Fibroblast of villous mesenchyme (primary cell): ENCODE measurements at places on chromosomes 16 and 17. TPM values are rescaled to one million over a fixed set of nuclear protein-coding genes. Genes with fewer than 3 reads are reported as not detected.

Gene ENO3
- total RNA-seq = 2.6 and 7.4 TPM in 2 replicates

DNA sequence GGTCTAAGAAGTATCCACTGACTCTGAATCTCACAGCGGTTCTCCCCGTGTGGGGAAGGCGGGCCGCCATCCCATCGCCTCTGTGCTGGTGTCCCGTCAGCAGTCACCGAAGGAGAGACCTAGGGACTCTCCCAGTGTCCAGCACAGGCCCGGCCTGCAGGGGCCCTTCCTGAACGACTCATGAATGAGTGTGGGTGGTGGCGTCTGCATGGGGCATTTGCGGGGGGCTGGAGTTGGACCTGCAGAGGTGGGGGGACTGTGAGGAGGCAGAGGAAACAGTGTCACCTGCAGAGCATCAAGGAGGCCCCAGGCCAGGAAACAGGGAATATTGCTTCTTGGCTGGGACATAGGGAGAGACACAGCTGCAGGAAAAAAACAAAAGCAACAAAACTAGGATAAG is 10.3 kb downstream of the KCNG4 start:
- DNase-seq = no peak

DNA sequence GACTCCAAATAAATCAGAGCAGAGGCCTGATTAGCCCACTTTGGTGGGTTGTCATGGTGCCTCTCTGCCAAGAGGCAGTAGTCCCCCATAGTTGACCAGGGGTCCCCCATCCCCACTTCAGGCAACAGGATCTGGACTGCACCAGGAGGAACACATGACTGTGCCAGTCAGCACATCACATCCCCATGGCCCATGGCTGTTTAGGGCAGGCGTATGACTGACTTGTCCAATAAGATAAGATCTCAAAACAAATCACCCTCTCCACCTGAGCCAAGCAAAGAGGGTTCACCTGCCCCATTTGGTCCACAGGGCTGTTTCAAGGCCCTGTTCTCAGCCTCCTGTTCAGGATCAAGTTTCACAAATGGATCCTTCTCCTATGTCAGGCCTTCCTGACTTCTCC is 93.3 kb downstream of the C16orf78 start:
- no peak for DNase-seq

Gene DPEP3
- total RNA-seq = not detected in 2 replicates

GRCh38 chr17:19672009-19672750 is 23.6 kb downstream of the ALDH3A2 start:
- peak; percentile 43 for DNase-seq

DNA sequence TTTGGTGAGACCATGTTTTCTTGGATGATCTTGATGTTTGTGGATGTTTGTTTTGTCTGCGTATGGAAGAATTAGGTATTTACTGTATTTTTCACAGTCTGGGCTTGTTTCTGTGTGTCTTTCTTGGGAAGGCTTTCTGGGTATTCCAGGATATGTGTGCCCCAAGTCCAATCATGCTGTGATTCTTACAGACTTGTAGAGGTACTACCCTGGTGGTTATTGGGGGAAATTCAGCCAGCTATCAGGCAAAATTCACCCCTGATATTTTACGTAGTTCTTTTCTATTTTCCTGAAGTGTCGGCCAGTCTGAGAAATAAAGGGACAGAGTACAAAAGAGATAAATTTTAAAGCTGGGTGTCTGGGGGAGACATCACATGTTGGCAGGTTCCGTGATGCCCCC is 33.4 kb upstream of the ARL4D start:
- DNase-seq = no peak

Gene YBX2
- not detected in 2 replicates for total RNA-seq

Gene DOC2A
- total RNA-seq = under 0.01 and 0.32 TPM in 2 replicates

DNA sequence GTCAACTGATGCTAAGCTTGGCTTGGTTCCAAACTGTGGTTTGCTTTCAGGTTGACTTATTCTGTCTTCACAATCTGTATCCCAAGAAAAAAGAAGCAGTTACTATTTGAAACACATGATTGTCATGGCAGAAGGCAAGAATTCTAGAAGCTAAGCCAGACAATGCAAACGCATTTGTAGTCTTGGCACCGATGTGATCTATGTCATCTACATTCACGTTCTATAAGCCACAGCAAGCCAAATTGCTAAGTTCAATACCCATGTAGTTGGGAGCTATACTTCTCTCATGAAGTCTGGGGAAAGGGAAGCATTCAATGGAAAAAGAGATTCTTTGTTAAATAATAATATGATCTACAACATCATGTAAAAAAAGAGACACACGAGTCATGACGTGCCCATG is 18.3 kb upstream of the KIF2B start:
- no peak for DNase-seq

DNA sequence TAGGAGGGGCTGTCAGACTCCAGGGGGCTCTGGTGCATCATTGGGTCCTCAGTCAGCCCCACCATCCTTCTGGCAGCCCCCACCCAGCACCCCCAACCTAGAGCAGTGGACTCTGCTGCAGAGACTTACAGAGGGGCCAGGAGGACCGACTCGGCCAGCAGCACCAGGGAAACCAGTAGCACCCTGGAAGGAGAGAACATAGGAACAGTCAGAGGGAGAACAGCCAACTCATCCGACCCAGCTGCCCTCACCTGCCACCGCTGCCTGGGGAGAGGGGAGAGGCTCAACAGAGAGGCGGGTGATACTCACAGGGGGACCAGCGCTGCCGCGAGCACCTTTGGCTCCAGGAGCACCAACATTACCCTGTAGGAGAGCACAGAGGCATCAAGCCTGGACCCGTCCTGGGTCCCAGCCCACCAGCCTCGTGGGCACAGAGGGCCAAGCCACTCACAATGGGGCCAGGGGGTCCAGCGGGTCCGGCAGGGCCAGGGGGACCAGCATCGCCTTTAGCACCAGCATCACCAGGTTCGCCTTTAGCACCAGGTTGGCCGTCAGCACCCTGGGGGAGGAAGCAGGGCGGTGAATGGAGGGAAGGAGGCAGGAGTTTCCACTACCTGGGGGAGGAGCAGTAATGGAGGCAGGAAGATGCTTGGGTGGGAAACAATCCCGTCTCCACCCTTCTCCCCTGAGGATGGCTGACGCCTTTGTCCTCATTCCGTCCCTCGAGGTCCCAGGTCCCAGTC is 11.7 kb downstream of the COL1A1 start:
- DNase-seq = no peak

- DNase-seq = no peak
Measured at GRCh38 chr16:58087209-58087913, 41.8 kb downstream of the CFAP20 start.

DNA sequence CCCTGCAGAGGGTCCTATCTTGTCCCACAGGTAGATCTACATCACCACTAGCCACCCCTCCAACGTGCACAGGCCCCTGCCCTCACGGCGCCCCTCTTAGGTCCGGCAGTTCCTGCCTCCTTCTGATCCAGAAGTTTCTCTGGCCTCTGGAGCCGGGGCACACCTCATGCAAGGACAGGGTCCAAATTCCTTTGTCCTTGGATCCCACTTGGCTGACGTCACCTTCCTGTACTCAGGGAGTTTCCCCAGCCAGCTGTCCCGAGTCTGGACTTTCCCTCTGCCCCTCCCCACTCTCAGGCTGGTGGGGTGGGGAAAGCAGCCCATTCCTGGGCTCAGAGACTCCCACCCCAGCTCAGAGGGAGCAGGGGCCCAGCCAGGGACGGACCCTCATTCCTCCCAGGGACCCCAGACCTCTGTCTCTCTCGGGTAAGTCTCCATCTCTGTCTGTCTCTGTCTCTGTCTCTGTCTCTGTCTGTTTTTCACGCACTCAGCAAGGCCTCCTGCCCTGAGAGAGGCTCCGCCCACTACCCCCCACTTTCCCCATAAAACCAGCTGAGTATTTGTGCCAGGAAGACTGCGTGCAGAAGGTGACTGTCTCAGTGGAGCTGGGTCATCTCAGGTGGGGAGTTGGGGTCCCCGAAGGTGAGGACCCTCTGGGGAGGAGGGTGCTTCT is at the start of gene IL32:
IL32 (plus strand) TSS at position 572 of the 673 bp plus-strand sequence. CDS start 172 bp downstream, outside the sequence.
- peak; percentile 78 for DNase-seq

Gene PRSS36
- total RNA-seq = under 0.01 and 0.32 TPM in 2 replicates

Gene TPSAB1
- not detected in 2 replicates for total RNA-seq

Gene CDIP1
- 10.6 and 16.8 TPM in 2 replicates for total RNA-seq

DNA sequence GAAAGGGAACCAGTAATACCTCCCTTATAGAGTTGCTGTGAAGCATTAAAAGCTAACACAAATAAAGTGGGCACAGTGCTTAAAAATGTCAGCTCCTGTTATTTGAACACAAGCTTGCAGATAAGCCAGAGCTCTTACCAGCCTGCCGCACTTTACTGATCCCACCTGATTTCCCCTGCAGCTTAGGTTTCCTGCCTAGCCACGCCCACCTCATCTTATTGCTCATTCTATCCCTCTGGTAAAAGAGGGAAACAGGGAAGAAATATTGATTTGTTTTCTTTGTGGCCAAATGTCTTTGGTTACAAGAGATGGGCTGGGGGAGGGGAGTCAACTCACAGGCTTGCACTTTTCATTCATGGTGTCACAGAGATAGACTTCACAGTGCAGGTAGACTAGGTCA is 9.6 kb upstream of the GP2 start:
- DNase-seq = no peak

GRCh38 chr16:892536-893255 is 78.1 kb downstream of the LMF1 start:
- no peak for DNase-seq

Gene TP53TG3C
- 0.43 TPM in 1 of 2 replicates, not detected in the other for total RNA-seq

Gene GCGR
- total RNA-seq = not detected in 2 replicates

- no peak for DNase-seq
Measured at GRCh38 chr16:76108460-76108859, 168.7 kb upstream of the CNTNAP4 start.

Gene AP2B1
- total RNA-seq = 86.7 and 97.6 TPM in 2 replicates

DNA sequence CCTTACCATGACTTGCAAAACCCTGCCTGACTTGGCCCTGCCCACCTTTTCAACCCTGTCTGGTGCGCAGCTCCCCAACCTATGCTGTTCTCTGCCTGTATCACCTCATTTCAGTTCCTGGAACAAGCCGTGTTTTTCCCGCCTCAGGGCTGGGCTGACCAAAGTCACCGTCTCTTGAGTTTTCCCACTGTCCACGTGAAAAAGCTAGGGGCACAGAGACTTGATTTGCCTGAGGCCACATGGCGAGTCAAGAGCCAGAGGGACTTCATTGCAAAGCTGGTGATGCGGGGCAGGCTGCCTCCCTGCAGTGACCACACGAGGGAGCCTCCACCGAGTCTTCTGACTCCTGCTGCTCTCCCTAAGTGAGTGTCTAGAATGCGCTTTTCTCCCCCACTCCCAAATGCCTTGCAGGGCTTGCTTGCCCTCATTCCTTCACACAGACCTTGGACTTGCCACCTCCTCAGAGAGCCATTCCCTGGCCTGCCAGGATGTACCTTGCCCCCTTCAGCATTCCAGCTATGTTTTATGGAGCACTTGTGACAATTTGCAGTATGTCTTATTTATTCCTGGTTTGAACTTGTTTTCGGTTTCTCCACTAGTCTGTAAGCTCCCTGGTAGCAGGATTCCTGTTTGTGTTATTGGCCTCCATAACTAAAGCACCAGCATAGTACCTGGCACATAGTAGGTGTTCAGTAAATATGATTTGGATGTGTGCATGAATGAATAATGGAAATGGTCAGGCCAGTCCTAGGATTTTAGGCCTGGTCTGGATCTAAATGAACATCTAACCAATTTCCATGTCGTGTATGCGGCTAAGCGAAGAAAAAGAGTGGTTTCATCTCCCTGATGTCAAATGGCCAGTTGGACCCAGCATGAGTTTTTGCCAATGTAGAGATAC is 252.3 kb downstream of the SNX29 start:
- DNase-seq = peak; percentile 59

Gene GALR2
- total RNA-seq = under 0.01 TPM in 1 of 2 replicates, not detected in the other

Gene ZNF629
- 19.4 and 21.6 TPM in 2 replicates for total RNA-seq

GRCh38 chr17:8147805-8148404 is 4.3 kb downstream of the PER1 start:
- no peak for DNase-seq

Gene KRTAP9-2
- not detected in 2 replicates for total RNA-seq

Gene SMIM36
- total RNA-seq = not detected in 2 replicates

Gene TMEM238L
- not detected in 2 replicates for total RNA-seq

GRCh38 chr17:45048795-45049563 is 2.5 kb downstream of the DCAKD start:
- DNase-seq = no peak

- DNase-seq = no peak
Measured at GRCh38 chr17:58686980-58687379, 4.9 kb downstream of the TEX14 start.

DNA sequence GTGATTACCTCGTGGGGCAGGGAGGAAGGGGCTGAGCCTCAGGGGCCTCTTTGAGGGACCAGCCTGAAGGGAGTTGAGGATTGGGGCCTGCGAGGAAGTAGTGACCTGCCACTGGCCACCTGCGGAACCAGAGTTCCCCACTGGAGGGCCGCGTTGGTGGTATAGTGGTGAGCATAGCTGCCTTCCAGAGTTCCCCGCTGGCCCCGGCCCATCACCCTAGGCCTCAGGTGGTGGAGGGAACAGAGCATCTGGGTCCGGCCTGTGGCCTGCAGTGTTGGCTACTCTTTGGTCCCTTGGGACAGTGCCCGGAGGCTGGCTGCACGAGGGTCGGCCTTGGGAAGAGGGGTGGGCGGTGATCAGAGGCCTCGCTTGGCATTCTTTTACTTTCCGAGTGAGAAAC is 20.5 kb downstream of the MGAT5B start:
- no peak for DNase-seq

Gene SOX15
- total RNA-seq = under 0.01 and 0.64 TPM in 2 replicates

DNA sequence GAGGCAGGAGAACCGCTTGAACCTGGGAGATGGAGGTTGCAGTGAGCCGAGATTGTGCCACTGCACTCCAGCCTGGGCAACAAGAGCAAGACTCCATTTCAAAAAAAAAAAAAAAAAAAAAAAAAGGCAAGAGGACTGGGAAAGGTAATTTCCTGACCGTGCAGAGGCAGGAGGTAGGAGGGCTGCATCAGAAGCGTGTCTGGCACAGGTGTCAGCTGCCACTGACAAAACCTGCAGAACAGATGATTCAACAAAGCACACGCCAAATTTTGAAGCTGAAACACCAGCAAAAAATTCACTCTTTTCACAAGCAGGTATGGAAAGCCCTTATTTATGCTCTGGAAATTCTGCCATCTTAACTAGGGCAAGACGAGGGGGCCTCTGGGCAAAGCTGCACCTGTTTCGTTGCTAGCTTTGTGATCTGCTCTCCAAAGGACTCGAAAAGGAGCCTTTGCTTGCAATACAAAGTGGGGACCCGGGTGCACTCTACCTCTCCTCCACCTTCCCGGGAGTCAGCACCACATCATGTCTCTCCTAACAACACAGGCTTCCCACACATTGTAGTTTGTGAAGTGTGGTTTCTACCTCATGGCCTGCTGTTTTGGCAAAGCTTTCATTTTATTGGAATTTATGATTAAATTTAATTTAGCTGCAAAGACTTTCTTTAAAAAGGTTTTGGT is 33.7 kb downstream of the USP22 start:
- no peak for DNase-seq

GRCh38 chr17:44307387-44308186 is 814 bp upstream of the RUNDC3A start:
- DNase-seq = peak; percentile 64

GRCh38 chr17:42691021-42691545 is 8.8 kb downstream of the CNTNAP1 start:
- DNase-seq = no peak

GRCh38 chr17:68867759-68868516 is 87.3 kb downstream of the ABCA8 start:
- no peak for DNase-seq

GRCh38 chr16:10834766-10835165 is 16.2 kb upstream of the TVP23A start:
- no peak for DNase-seq

GRCh38 chr17:18848501-18848900 is 9.4 kb upstream of the PRPSAP2 start:
- DNase-seq = no peak

GRCh38 chr17:1697681-1698080 is 12.5 kb downstream of the TLCD2 start:
- DNase-seq = no peak

GRCh38 chr17:3986270-3986938 is 22.2 kb upstream of the ATP2A3 start:
- DNase-seq = no peak

- no peak for DNase-seq
Measured at GRCh38 chr16:51111759-51112158, 39.3 kb downstream of the SALL1 start.
